ENCODE measurements at places on chromosomes 5 and 9.

DNA sequence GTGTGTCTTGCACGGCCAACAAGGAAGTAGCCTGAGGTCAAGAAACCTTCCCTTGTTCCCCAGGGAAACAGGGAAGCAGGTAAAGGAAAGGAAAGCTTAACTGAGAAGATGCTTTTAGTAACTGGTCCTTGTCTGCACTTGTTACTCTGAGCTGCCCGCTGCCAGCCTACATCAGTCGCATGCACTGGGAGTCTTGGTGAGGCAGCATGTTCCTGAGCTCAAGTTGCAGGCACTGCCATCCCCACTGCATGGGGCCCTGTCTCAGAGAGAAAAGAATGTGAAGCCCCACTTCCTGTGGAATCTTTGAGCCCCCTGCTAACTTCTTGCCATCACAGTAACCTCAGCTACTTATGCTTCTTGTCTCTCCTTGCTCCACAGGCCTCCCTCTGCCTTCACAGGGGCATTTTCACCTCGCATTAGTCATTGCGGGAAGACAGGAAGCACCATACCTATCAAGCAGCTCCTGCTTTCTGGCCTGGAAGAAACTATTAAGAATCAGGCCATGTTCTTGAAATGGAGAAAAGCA lies 344.1 kb upstream of the ADAMTSL1 start:
- no peak for DNase-seq

DNA sequence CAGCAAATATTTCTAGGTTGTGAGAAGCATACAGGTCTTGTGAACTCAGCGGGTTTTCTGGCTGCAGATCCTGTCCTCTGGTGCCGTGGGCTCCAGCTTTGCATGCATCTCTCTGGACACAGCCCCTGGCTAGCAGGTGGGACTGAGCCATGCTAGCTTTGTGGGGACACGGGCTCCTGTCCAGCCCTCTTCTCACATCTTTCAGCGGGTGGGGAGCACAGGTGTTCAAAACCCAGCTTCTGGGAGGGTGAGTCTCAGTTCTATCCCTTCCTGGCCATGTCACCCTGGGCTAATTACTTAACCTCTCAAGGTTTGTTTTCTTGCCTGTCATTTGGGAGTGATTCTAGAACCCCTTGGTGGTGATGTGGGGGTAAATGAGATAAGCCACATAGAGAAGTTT lies 162.3 kb downstream of the ICE1 start:
- no peak for DNase-seq

DNA sequence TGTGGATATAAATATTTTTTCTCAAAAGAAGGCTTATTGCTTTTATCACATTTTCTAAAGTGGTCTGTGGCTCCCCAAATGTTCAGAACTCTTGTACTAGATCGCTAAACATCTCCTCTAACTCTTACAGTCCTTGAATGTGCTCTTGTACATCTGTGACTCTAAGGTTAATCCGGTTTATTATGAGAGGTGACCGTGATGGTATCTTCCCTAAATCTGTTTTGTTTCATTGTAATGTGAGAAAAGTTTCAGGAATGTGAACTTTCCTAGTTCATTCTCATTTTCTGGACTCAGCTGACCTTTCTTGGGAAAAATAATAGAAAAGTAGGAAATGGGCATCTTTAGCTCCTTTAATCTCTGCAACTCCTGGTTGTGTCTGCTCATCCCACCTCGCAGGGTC lies 94.5 kb upstream of the CD180 start:
- DNase-seq = no peak

- DNase-seq = no peak
These were observed 2.0 kb downstream of the SNX30 start for GRCh38 chr9:112752334-112753125.

DNA sequence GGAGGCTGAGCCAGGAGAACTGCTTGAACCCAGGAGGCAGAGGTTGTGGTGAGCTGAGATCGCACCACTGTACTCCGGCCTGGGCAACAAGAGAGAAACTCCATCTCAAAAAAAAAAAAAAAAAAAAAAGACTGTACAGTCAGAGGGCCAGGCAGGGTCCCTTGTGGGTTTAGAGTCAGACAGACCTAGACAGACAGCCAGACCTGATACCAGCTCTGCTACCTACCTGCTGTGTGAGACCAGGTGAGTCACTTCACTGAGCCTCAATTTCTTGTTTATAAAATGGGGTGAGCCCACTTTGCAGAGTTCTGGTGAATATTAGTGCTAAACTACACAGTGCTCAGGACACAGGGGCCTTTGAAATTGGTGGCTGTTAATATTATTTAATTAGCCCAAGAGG lies 19.7 kb downstream of the TRIM14 start:
- no peak for DNase-seq

GRCh38 chr5:168600409-168600808 lies 21.2 kb upstream of the PANK3 start:
- DNase-seq = no peak

DNA sequence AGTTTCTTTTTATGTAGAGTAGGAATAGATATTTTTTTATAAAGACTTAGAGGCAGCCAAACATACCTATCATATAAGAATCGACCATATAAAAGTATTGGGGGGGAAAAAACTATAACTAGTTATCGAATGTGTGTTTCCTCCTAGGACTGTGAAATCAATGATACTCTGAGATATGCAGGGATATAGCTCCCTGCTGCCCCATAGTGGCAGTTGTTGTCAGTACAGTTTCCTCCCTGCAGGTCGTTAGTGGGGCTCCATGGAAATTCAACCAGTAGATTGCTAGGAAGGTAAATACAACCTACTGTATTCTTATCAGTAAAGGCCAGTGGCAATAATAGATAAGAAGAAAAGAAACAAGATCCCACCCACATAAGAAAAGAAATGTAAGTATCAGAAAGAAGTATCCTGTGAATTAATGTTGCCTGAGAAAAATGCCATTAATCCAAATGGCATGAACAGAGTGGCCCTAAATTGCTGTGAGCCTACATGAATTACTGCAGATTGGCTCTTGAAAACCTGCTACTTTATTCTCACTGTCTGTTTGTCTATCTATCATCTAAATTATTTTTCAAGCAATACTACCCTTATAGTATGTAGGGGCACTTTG lies 136.9 kb upstream of the FBN2 start:
- DNase-seq = no peak

- no peak for DNase-seq
These were observed 290.4 kb upstream of the PDE4D start for GRCh38 chr5:60183881-60184280.

DNA sequence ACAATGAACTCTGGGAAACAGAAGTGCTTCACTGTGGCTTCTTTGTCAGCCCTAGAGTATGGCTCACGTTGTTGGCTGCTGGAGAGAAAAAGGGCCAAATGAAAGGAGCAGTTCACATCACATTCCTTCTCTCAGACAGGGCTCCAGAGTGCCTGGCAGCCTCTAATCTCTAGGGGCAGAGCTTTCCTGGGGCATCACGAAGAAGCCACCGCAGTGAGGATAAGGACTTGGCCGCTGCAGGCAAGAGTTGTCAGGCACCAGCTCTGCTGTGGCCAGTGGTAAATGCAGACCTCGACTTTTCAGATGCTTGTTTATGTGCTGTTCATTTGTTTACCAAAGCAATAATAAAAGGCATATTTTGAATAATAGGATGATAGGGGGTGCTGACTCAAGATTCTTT lies 227.2 kb downstream of the ICE1 start:
- no peak for DNase-seq

DNA sequence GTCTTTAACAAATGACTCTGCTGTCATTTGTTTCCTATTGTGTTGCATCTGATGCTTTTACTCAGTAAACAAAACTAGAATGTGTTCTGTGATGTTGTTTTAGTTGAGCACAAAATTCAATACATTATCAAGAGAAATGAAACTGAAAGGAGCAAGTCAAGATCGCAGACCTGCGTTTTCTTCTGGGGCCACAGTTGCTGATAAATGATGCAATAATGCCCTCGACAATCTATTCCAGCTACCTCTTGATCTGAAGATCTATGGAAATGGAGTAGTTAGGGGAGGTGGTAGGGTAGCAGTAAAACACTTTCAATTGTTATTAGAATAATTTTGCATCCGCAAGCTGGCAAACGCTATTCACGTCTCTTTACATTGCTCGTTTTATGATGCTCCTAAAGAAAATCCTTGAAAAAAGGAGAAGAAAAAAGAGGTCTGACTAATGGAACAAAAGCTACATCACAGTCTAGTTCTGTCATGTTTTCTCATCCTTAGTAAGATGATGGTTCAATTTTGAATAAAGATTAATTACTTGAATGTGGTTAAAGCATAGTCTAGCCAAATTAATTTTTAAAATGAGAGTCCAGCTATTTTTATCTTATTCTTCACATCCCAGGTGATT lies 1.6 kb downstream of the ZNF366 start:
- no peak for DNase-seq

GRCh38 chr5:78765756-78766411 lies 117.3 kb upstream of the LHFPL2 start:
- DNase-seq = no peak

- no peak for DNase-seq
These were observed 30.7 kb downstream of the AOPEP start for GRCh38 chr9:94757158-94757557.

GRCh38 chr9:110133059-110133458 lies 74.9 kb downstream of the C9orf152 start:
- no peak for DNase-seq

DNA sequence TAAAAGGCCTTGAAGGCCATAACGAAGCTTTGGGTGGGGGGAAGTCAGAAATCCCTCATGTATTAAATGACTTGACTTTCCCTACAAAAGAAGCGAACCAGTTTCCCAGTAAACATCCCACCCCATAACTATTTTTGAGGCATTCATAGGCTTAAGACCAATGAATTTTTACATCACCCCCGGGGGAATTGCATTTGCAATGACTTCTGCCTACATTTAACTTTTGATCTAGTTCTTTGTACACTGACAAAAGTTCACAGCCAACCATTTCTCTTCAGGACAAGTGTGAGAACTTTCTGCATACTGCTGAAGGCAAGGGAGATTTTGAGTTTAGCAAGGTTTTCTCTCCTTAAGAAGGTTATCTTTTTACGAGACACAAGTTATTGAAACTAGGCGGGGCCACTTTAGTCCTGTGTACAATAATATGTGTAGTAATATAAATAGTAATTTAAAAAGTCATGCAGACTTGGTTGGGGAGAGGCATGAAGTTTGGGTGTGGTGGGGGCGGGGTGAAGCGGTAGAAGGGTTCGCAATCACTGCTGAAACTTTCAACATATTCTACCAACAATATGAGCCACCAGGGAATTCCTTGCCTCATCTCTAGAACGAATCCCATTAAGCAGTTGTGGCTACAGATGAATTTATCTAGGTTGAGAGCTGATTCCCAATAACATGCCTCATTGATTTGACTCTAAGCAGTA lies 2.5 kb downstream of the TJP2 start:
- no peak for DNase-seq

DNA sequence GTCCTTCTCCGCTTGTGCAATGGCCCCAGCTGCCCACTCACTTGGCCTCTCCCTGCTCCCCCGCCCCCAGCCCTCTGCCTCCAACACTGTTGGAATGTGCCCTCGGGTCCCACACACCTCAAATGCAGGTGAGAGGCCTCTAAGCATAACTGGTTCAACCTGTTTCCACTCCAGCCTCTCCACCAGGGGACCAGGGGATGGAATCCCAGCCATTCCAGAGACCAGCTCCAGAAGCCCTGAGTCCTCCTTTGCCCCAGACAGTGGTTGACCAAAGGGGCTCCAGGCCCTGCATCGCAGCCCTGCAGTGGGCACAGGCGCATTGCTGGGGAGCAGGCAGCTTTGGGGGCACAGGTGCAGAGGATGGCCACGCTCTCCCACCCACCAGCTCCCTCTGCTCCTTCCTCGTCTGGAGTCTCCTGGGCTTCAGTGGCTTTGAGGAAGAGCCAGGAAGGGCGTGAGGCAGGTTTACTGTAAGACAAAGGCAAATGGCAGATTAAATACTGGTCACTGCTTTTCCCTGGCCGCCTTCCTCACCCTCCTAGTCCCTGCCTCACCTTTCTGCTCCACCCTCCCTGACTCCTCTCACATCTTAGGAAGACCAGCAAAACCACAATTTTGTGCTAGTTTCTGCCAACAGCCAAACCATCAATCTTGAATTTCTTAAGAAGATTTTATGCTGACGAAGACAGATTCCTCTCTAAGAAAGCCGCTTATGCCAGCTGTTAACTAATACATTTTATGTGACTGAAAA lies 29.1 kb upstream of the IRX2 start:
- no peak for DNase-seq

DNA sequence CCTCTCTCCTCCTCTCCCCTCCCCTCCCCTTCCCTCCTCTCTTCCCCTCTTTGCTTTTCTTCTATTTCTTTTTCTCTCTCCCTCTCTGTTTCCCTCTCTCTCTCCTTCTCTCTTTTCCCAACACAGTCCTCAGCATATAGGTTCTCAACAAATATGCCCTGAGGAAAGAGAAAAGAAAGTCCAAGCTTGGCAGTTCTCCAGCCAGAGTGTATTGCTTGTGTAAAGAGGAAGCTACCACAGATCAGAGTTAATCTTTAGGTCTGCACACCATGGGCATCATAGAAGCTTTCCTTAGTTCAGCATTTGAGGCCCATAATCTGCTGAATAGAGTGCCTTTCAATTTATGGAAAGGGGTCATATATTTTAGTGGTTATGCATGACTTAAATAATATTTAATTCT lies 382.8 kb upstream of the WWC1 start:
- no peak for DNase-seq

DNA sequence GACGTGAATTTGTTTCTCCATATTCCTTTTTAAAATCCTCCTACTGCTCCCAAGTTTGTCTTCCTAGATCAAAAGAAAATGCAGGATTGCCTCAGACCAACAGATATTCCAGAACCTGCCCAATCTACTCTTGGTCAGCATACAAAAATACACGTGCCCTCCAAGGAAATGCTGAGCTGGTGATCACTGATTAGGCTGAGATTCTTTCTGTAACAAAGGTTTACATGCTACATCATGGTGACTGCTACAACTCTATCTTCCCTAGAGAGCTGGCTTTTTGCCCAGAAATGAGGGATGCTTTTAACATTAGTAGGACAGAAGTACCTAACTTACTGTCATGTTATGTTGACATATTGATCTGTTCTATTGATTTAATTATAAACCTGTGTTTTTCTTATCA lies 35.5 kb downstream of the OR2Y1 start:
- DNase-seq = no peak

GRCh38 chr5:172441262-172441751 lies 13.0 kb downstream of the SH3PXD2B start:
- no peak for DNase-seq

DNA sequence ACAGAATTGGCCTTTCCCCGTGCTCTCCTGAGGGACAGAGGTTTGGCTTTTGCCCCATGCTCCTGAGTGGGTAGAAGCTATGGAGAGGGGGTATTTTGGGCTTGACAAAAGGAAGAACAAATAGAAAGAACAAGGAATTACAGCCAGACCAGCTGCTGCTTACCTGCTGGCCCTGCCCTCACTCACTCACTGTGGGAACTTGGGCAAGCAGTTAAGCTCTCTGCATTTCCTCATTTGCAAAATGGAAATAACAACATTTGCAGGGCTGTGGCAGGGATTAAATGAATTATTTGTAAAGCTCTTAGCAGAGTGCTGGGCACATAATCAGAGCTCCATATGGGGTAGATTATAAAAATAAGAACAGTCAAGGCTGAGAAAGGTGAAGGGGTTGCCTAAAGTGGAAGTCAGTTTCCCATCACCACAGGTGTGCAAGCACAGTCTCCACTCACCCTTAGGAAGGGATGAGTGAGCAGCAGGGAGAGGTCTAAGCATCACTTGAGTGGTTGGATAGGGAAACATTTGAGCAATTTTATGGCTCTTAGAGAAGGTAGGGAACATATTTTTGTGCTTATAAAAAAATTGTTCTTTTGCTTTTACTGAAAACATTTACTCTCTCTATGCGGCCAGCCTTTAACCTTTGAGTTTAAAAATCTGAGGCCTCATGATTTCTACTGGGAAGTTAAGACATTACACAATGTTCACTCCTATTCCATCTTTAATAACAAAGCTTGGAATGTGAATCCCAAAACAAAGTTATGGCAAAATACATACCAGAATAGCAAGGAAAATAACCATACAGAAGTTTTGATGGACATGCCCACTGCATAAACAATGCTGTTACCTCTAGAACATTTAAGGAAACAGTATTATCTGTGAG lies 42.8 kb upstream of the LHFPL2 start:
- no peak for DNase-seq

Data from coronary artery (tissue), 2 donors.